Pancreas (tissue), 10 donors: ENCODE measurements at places on chromosomes 13 and 19. TPM values are rescaled to one million over a fixed set of nuclear protein-coding genes. Genes with fewer than 3 reads are reported as not detected.

- no peaks in the 10 kb centered on the region for H3K4me1 ChIP-seq
- no peaks in the 10 kb centered on the region for H3K36me3 ChIP-seq
- H3K4me3 ChIP-seq: no peak overlapping the region
- DNase-seq: no peak
- no peak overlapping the region for H3K27ac ChIP-seq
Observed at GRCh38 chr19:58108546-58108817, 10.5 kb upstream of the ZSCAN18 start.

- no peak overlapping the region for H3K27ac ChIP-seq
- no peaks in the 10 kb centered on the region for H3K27me3 ChIP-seq
- no peak for DNase-seq
- no peak overlapping the region for H3K4me3 ChIP-seq
- H3K36me3 ChIP-seq: no peaks in the 10 kb centered on the region
Observed at GRCh38 chr13:26623125-26623524, 65.6 kb downstream of the WASF3 start.

The C1QTNF9B gene
- total RNA-seq: not detected

The KLF12 gene
- total RNA-seq: 2.2 TPM

- no peaks in the 10 kb centered on the region for H3K27me3 ChIP-seq
- no peaks in the 10 kb centered on the region for H3K36me3 ChIP-seq
- no peak for DNase-seq
- H3K4me1 ChIP-seq: no peaks in the 10 kb centered on the region
Observed at GRCh38 chr19:7883796-7884570, 4.3 kb upstream of the LRRC8E start.

- no peak overlapping the region for H3K4me3 ChIP-seq
- no peaks in the 10 kb centered on the region for H3K36me3 ChIP-seq
- no peak for DNase-seq
- H3K4me1 ChIP-seq: peaks cover 32% of the 10 kb centered on the region
- no peaks in the 10 kb centered on the region for H3K27me3 ChIP-seq
Observed at GRCh38 chr13:97266772-97267417, 44.8 kb downstream of the MBNL2 start.

The POMP gene
- total RNA-seq: 18.1 TPM

The MAB21L1 gene
- not detected for total RNA-seq

The LRRC63 gene
- not detected for total RNA-seq

The ZNF850 gene
- total RNA-seq: 2.4 TPM

GRCh38 chr13:95642028-95642621 is 2.4 kb downstream of the DZIP1 start:
- no peaks in the 10 kb centered on the region for H3K36me3 ChIP-seq
- H3K4me3 ChIP-seq: no peak overlapping the region
- H3K27me3 ChIP-seq: no peaks in the 10 kb centered on the region
- H3K4me1 ChIP-seq: no peaks in the 10 kb centered on the region
- peak; percentile 45 for DNase-seq

The CALR3 gene
- not detected for total RNA-seq

- no peak for DNase-seq
- no peaks in the 10 kb centered on the region for H3K4me1 ChIP-seq
- H3K27ac ChIP-seq: no peak overlapping the region
- H3K4me3 ChIP-seq: no peak overlapping the region
- no peaks in the 10 kb centered on the region for H3K27me3 ChIP-seq
- no peaks in the 10 kb centered on the region for H3K36me3 ChIP-seq
Observed at GRCh38 chr13:97011446-97012131, 17.3 kb upstream of the OXGR1 start.

The CCDC70 gene
- total RNA-seq: not detected

GRCh38 chr19:55680339-55681130 is 5.5 kb downstream of the EPN1 start:
- H3K4me1 ChIP-seq: peaks cover 60% of the 10 kb centered on the region
- H3K36me3 ChIP-seq: peaks cover 14% of the 10 kb centered on the region
- no peaks in the 10 kb centered on the region for H3K27me3 ChIP-seq
- DNase-seq: no peak
- H3K4me3 ChIP-seq: no peak overlapping the region

The ZNF221 gene
- 1.4 TPM for total RNA-seq

The KRTDAP gene
- not detected for total RNA-seq

DNA sequence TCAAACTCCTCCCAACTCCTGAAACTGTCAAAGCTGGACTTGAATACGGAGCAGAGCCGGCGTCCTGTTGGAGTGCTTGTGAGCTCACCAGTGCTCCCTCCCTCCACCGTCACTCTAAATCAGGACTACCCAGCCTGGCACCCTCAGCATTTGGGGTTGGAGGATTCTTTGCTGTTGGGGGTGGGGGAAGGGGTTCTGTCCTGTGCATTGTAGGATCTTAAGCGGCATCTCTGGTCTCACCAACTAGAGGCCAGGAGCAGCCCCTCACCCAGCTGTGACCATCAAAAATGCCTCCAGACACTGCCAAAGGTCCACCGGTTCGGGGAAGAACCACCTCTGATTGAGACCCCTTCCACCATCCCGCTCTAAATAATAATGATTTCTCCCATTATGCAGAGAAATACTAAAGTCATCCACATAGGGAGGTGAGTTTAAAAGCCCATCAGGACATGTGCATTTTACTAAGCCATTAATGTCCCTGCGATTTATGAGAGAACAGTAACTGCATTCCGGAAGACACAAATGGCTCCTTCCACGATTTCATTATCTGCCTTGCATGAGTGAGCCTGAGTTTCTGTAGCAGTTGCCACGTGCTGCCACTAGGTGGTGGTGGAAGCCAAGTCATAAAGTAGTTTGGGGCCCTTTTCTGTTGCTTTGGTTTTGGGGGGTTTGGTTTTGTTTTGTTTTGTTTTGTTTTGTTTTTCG is 16.1 kb upstream of the USP29 start:
- no peak overlapping the region for H3K4me3 ChIP-seq
- no peak overlapping the region for H3K27ac ChIP-seq
- no peaks in the 10 kb centered on the region for H3K4me1 ChIP-seq
- peaks cover 9% of the 10 kb centered on the region for H3K27me3 ChIP-seq
- H3K36me3 ChIP-seq: no peaks in the 10 kb centered on the region

The MADCAM1 gene
- total RNA-seq: 0.79 TPM

The FCER2 gene
- not detected for total RNA-seq

- no peak for DNase-seq
- H3K36me3 ChIP-seq: no peaks in the 10 kb centered on the region
- H3K27me3 ChIP-seq: no peaks in the 10 kb centered on the region
- H3K27ac ChIP-seq: no peak overlapping the region
- no peak overlapping the region for H3K4me3 ChIP-seq
Observed at GRCh38 chr13:49315756-49316482, 68.2 kb downstream of the CDADC1 start.

The F10 gene
- 4.1 TPM for total RNA-seq

The MYH14 gene
- total RNA-seq: 34.3 TPM

- no peaks in the 10 kb centered on the region for H3K4me1 ChIP-seq
- no peak overlapping the region for H3K4me3 ChIP-seq
- DNase-seq: no peak
- no peak overlapping the region for H3K27ac ChIP-seq
- H3K36me3 ChIP-seq: no peaks in the 10 kb centered on the region
Observed at GRCh38 chr13:41302743-41303142, 8.3 kb upstream of the NAA16 start.

The ANGPTL8 gene
- not detected for total RNA-seq

DNA sequence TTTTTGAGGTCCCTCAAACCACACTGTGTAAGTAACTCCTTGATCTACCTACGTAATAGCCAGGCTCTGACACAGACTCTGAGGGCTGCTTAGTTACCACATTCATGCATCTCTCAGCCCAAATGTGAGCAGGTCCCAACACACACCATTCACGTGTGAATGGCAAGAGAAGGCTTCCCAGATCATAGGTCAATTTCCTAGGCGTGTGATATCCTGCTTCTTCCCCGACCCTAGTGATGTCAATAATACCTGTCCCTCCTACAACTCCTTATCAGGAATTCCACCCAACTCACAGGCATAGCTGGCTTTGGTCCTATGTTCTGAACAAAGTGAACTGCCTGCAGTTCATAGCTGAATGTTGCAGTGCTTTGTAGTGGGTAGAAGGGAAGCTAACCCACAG is 334.5 kb downstream of the RFC3 start:
- no peak overlapping the region for H3K27ac ChIP-seq
- no peaks in the 10 kb centered on the region for H3K27me3 ChIP-seq
- no peaks in the 10 kb centered on the region for H3K36me3 ChIP-seq
- H3K4me3 ChIP-seq: no peak overlapping the region
- H3K4me1 ChIP-seq: peaks cover 2% of the 10 kb centered on the region

- H3K27ac ChIP-seq: no peak overlapping the region
- no peaks in the 10 kb centered on the region for H3K4me1 ChIP-seq
- H3K4me3 ChIP-seq: no peak overlapping the region
Observed at GRCh38 chr13:54511366-54511765, 1482.8 kb downstream of the OLFM4 start.

The ZNF560 gene
- total RNA-seq: not detected

The ADGRL1 gene
- 11.4 TPM for total RNA-seq
